CD4-positive, alpha-beta T cell treated with Interleukin-21 for 1 hour (primary cell): ENCODE measurements at places on chromosomes 3 and 15.
A peak's percentile ranks its signal among the peaks of the same experiment; 100 is the strongest.

GRCh38 chr3:127722091-127722784, 49.5 kb downstream of the ABTB1 start:
- DNase-seq = no peak

- DNase-seq = no peak
These were observed 132.2 kb upstream of the TSC22D2 start for GRCh38 chr3:150275941-150276340.

GRCh38 chr3:193710286-193711165, 117.5 kb downstream of the OPA1 start:
- DNase-seq = no peak

- DNase-seq = no peak
These were observed 114.7 kb downstream of the ETFA start for GRCh38 chr15:76196269-76197231.

- no peak for DNase-seq
These were observed 13.7 kb downstream of the PAK6 start for GRCh38 chr15:40252438-40253166.

GRCh38 chr3:63864008-63864964, 619 bp downstream of the ATXN7 start:
- DNase-seq = peak; percentile 44

DNA sequence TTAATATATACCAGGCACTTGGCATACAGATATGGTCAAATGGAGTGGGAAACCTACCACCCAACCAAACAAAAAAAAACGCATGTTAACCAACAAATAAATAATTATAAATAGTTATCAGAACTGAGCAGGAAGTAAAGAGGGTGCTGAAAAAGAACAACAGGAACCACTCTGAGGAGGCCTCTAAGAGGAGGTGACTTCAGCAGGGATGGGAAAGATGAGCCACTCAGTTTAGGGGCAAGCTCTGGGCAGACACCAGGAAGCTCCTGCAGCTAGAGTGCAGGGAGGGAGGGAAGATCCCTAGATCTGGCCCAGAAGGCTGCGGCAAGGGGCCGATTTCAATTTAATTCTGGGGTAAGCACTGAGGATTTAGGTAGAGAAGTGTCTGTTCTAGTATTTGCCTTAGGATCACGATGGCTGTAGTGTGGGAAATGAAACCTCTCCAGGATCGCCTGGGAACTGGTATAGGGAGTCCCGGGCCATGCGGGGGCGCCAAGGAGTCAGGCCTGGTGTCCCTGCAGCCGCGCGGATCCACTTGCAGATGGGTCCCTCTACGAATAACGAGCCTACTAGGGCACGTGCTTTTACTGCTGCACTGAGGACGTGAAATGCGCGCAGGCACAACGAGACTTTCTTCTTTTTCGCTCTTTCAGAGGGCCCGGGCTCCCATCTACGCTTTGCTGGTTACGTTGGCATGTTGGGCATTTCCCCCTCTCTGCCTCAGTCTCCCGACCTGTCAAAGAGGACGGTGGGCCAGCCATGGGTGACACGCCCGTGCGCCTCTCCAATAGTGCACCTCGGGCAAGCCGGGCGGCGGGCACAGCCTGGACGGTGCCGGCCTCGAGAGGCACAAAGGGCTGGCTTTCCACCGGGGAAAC, 1.5 kb upstream of the LIMD1 start:
- DNase-seq = peak; percentile 78
